Fibroblast of skin of scalp (primary cell): ENCODE measurements at places on chromosomes 2 and 18.
A peak's percentile ranks its signal among the peaks of the same experiment; 100 is the strongest.

DNA sequence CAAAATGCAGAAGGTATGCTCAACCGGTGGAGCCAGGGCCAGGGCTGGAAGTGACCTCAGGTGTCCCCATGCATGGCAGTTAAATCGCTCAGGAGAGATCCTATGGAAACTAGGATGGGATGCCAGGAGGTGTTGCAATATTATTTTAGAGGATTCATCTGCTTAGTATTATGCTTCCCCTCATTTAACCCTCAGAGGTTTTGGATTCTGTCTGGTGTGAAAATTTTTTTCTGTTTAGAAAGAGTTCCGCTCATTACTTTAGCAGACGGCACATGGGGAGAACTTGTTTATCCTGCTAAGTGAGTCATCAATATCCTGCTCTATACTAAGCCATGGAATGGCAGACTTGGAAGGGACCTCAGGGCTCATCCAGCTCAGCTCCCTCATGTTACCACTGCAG lies 42.5 kb downstream of the TRIB2 start:
- peak; percentile 98 for DNase-seq

DNA sequence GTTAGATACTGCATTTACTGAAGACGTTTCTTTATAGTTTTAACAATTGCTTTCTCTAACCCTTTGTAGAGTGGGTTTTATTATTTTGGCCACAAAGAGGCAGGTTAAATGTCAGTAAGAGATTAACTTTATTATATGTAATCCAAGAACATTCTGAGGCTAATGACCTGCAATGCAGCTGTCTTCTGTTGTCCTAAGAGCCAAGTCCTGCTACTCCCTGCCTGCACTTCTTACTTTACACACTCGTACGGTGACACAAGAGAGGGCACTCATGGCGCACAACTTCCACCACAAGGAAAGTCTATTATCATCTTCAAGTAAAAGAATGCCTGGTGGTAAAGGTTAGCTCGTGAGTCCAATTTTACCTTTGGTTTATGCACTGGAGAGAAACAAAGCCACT lies 471.0 kb upstream of the HNMT start:
- DNase-seq, result no peak

GRCh38 chr18:12516049-12516630 lies 108.4 kb downstream of the PRELID3A start:
- DNase-seq, result no peak

DNA sequence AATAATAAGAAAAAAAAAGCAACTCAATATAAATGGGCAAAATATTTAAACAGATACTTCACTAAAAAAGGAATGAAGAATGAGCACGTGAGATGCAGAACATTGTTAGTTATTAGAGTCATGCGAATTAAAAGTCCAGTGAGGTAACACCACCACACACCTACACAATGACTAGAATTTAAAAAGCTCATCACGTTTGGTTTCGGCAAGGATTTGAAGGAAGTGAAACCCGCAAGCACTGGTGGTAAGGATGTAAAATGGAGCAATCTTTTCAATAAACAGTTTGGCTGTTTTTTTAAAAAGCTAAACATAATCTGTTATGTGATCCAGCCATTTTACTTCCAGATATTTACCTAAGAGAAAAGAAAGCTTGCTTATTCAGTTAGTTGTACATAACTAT lies 1181.6 kb upstream of the CELF4 start:
- no peak for DNase-seq

- peak; percentile 87 for DNase-seq
Measured at GRCh38 chr18:10190564-10190963, 263.9 kb upstream of the APCDD1 start.

GRCh38 chr2:233142355-233142897 lies 82.3 kb downstream of the INPP5D start:
- DNase-seq, result no peak

GRCh38 chr2:113978524-113979190 lies 88.8 kb downstream of the ACTR3 start:
- no peak for DNase-seq

- DNase-seq, result peak; percentile 53
Measured at GRCh38 chr18:8847066-8847755, 141.9 kb downstream of the MTCL1 start.

DNA sequence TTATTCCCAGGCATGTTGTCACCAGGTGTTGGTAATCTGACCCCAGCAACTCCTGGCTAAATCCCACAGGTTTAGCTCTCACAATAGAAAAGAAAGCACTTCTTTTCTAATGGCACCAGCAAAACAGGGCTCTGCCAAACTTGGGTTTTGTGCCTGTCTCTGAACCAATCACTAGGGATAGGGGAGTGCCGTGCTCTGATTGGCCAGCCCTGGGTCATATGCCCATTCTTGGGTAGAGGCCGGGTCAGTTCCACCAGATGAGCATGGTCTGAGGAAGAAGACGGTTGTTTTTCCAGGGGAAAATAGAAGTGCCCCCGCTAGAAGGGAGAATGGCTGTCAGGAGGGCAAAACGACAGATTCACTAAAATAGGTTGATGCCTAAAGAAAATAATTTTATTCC lies 14.7 kb downstream of the CDK15 start:
- no peak for DNase-seq

DNA sequence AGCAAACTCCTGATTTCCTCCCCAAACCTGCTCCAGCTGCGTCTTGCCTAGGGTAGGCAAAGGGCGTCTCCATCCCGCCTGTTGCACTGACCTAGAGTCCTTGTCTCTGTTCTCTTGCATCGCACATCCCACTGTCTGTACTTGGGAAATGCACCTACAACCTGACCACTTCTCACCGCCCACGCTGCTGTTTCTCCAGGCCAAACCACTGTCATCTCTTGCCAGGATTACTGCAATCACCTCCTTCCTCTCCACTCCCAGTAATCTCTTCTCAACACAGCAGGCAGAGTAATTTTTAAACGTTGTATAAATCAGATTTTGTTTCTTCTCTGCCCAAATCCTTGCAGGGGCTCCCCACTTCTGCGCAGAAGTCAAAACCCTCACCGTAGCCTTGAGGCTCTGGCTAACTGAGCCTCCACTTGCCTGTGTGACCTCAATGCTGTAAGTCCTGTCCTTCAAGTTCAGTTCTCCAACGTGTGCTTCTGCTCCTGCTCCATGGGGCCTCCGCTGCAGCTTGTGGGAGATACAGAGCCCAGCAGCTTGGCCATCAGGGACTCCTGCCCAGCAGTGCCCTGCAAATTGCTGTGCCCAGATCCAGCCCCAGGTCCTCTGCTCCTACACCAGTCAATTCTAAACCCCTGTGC lies 27.7 kb upstream of the SEMA4C start:
- no peak for DNase-seq

DNA sequence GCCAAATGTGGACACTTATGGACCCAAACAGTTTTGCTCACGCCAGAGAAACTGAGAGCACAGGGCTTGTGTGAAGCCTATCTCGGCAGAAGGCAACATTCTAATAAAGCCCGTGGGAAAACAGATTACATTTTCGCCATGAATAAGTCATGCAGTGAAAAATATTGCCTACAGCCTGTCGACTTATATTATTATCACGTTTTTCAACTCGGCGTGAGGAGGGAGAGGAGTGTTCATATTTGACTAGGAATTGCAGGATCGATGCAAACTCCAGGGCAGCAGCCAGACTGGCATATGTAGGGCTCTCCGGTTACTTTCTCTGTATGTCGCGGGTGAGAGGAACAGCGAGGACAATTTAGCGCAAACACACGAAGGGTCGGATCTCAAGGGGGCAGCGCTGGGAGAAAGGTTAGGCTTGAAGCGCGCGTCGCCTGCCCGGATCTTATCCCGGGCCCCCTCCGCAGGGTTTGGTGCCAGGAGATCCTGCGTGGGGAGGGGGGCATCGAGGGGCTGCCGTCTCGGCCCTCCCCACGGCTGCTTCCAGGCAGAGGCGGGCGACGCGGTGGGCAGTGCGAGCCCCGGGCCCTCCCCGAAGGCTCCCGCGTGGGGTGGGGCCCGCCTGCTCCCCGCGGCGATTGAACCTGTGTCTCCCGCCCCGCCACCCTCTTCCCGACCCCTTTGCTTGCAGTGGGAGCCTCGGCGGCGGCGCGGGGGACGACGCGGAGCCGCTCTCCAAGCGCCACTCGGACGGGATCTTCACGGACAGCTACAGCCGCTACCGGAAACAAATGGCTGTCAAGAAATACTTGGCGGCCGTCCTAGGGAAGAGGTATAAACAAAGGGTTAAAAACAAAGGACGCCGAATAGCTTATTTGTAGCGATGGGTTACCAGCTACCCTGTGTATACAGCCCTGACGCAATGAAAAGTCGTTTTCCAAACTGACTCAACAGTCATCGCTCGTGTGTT lies 4.4 kb downstream of the ADCYAP1 start:
- DNase-seq, result no peak

DNA sequence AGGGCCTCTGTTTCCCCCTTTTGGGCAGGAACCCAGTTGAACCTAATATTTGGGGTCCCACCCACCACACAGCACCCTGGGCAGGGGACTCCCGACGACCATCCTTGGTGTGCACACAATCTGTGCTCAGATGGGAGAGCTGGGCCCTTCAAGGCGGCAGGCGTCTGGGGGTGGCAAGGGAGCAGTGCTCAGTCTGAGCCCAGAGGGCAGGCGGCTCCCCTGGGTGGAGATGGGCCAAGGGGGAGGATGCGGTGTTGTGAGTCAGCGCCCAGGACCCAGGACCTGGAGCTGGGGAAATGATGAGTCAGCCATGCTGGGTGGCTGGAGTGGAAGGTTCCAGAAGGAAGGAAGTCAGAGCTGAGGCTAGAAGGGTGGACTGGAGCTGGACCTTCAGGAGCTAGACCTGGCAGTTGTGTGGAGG lies 3.8 kb downstream of the PROM2 start:
- peak; percentile 50 for DNase-seq

DNA sequence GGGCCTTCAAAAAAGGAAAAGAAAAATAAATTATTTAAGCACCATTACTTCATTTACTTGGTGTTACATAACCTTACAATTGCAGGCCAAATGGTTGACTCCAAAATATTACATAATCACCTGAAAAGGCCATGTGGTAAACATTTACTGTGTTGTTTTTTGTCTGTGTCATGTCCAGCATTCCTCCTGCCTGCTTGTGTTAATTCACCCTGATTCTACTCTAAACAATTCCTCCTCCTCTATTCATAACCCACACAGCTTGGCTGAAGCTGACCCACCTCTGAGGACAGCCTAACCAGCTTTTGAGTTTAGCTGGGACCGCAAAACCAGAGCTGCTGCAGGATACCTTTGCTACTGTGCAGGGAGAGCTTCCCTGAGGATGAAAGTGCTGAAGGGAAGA lies 35.4 kb downstream of the TMX3 start:
- DNase-seq, result no peak

DNA sequence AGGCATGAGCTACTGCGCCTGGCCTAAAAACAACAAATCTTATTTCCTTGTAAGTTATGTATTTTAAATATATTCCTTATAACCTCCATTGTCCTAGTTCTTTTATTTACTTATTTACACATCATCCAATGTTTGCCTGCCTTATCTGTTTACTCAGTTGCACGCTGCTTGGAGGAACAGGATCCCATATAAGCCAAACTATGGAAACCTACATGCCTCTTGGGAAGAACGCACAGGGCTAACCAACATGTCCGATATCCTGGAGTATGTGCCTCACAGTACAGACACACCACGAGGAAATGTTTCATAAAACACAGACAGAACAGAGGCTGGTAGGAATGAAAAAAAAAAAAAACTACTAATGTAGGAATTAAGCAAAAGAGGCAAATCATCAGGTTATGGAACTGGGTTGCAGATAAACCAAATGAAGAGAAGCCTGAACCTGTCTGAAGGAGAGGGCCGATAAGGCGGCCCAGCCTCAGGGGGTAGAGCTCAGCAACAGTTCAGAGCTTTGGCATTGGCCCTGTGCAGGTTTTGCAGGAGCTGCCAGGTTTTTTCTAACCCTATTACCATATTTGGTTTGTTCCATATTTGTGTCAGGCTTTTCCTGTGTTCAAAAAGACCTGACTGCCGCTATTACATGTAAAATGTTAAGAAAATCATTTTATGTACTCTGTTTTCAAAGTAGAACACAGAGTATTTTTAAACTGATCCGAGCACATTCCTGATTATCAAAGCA lies 19.9 kb upstream of the SP3 start:
- DNase-seq, result no peak

GRCh38 chr18:41025666-41026065 lies 929.4 kb upstream of the PIK3C3 start:
- DNase-seq, result no peak

DNA sequence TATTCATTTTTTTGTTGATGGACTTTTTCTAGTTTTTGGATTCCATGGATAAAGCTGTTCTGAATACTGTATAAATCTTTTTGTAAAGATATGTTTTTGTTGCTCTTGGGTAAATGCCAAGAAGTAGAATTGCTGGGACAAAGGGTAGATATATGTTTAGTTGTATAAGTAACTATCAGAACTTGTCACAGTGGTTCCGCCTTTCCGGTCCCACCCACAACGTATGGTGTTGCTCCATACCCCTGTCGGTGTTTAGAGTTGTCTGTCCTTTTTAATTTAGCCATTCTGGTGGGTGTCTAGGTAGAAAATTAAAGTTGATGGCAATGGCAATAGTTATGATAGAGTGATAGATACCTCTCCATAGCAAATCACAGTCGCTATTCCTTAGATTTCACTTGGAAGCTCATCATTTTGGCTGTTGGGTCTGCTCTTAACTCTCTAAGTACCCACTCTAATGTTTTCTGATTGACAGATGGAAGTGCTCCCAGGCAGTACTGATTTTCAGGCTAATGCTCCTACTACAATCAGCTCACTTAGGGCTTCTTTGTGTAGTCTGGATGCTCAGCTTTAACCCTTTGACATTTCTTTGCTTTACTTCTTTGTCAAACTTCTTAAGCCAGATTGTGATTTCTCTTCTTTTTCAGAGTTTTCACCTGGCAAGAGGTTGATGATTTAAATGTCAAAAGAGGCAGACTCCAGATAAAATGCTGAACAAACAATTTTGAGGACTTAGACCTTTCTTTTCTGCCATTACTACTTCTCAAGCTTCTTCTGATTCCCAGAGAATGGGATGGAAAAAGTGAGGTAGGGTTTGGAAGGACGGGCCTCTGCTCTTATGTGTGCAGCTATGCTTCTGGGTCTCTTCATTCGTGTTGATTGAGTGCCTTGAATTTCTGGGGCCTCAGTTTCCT lies 156.4 kb downstream of the AQP4 start:
- DNase-seq, result no peak

DNA sequence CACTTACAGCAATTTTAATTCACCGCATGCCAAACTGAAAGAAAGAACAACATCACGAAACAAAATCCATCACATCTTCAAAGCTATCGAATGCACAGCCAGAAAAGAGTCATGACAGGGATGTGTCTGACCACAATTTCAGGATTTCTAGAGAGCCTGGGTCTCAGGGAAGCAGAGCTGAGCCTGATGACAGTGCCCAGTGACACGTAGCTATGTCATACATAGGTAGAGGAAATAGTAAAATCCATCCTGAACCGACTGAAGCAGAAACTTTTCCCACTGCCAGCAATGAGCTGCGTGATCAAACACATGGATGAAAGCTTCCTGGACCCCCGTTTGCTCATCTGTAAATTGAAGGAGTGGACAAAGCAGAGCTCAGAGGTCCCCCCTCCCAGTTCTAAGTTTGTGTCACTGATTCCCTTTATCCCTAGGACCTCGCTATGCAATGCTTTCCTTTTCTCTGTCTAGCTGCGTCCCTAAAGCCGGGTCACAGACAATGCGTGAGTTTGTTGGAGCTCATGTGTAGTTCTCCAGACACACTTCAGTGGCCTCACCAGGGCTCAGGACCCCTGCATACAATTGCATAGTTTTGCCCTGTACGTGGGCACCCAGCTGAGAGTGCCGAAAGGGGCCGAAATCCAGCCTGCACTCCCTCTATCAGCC lies 37.6 kb downstream of the CCBE1 start:
- DNase-seq, result peak; percentile 51
